ENCODE measurements at places on chromosomes 1 and 21.

- no peak for DNase-seq
These were observed 715.7 kb upstream of the ZP4 start for GRCh38 chr1:238606457-238606856.

- no peak for DNase-seq
These were observed 4.0 kb upstream of the RCAN1 start for GRCh38 chr21:34618941-34619340.

DNA sequence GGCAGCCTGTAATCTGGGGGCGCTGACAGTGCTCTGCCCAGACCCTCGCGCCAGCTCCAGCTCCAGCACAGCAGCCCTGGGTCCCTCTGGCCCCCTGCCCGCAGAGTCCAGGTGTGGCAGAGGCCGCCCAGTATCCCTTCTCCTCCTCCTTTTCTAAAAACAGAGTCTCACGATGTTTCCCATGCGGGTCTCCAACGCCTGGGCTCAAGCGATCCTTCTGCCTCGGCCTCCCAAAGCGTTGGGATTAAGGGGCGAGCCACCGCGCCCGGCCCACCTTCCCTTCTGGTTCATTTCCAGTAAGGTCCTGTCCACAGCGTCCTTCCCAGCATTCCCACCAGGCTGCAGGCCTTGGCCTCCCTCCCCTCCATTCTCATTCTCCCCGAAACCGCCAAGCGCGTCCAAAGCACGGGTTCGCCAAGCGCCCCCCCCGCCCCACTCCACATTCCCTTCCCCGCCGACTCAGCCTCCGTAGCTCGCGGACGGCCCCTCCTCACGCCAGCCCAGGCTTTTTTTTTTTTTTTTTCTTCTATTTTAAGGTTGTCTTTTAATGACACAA, 2.0 kb upstream of the PCBP3 start:
- DNase-seq, result no peak

GRCh38 chr1:37728416-37728815, 36.1 kb downstream of the CDCA8 start:
- DNase-seq, result no peak

DNA sequence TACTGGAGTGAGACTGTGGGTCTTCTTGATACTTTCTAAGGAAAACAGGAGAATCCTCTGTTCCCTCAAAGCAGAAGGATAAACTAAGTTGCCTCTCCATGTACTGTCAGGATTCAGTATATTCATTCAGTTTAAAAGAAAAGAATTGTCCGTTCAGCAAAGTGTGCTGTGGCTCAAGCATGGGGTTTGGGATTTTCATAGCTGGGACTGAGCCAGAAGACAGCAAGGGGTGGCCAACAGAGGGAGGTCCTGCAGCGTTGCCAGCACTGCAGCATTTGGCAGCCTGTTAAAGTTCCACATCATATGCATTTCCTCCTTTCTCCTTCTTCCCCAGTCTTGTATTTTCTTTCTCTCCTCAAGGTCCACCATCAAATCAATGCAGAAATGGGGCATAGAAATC, 75.1 kb downstream of the DTL start:
- peak; percentile 80 for DNase-seq

DNA sequence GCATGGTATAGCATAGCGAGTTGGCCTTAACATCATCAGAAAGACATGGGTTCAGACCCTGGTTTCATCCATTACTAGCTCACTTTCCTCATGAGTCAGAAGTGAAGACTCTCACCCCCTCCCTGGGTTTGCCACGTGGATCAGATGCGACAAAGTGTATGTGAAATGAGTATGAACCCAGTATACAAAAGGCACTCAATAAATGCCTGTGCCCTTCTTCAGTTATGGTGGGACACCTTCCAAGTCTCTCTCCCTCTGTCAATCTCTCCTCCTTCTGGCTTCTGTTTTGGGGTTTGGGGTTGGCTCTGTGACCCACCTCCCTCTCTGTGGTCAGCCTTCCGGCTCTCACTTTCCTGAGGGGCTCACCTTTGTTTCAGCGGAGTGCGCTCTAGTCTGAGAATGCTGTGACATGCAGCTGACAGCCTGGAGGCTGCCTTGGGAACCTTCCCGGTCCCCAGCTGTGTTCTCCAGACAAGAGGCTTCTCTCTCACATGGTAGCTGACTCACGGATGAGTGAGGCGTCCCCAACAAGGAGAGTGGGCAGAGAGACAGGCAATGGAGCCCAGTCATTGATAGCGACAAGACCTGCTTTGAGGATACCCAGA, 155.0 kb upstream of the EDN2 start:
- no peak for DNase-seq

DNA sequence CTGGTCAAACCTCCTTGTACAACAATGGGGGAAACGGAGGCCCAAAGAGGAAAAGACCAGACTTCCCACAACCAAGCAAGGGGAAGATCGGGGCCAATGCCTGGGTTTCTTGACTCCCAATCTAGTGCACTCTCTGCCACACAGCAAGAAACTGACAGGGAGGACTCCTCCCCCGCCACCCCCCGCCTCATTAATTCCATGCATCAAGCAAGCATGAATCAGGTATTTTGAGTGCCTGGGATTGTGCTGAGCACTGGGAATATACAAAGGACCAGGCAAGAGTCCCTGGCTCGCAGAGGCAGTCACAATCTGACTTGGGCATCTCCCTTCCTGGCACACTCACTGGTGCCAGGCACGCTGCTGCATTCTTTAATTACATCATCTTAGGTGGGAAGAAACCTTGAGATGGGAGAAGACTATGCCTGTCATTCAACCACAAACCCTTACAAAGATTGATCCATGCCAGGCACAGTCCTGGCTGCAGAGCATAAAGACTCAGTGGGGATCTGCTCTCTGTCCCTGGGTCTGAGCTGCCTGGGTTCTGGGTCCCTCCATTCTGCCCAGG, 4.4 kb upstream of the KCNC4 start:
- DNase-seq, result no peak

DNA sequence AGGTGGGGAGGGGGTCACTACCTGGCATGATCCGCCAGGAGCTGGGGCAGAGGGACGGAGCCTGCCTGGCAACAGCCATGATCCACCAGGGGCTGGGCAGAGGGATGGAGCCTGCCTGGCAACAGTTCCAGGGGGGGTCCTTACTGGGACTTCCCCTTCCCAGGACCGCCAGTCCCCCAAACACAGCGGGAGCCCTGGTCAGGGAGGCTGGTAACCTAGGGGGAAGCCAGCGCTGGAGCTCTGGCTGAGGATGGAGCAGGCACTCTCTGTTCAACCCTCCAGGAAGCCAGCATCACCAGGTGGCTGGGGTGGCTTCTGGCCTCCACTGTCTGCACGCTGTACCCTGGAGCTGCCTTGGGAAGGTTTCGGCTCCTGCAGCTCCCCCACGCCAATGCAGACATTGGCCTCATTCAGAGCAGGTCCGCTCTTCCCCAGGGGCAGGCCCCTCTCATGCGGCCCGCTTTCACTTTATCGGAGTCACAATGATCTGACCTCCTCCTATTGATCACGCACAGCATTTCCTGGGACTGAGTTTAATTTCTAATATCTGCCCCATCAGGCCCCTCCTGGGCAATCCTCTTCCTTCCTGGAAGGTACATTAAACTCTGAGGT, 68.4 kb upstream of the ABCG1 start:
- no peak for DNase-seq

- DNase-seq, result no peak
These were observed at the start of gene A3GALT2 for GRCh38 chr1:33320619-33321165. Gene A3GALT2 (minus strand): TSS chr1:33321098. CDS start chr1:33321098, 0 bp downstream.

- no peak for DNase-seq
These were observed 9.3 kb downstream of the ZNF672 start for GRCh38 chr1:248847181-248847955.

GRCh38 chr21:23522751-23523150, 2084.5 kb downstream of the MRPL39 start:
- DNase-seq, result no peak

DNA sequence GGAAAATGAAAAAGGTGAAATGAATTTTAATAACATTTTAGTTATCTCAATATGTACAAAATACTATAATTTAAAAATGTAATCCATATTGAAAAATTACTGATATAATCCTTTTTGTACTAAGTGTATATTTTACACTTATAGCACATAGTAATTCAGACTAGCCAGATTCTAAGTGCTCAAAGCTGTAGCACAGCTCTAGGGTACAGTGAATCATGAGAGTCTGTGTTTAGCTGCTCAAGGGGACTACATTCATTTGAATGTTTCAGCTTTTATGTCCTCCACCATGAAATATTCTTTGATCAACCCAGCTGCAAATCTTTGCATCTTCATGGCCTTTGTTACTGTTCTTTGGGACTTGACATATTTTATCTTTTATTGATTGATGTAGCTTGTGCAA, 15.7 kb downstream of the CD53 start:
- no peak for DNase-seq

DNA sequence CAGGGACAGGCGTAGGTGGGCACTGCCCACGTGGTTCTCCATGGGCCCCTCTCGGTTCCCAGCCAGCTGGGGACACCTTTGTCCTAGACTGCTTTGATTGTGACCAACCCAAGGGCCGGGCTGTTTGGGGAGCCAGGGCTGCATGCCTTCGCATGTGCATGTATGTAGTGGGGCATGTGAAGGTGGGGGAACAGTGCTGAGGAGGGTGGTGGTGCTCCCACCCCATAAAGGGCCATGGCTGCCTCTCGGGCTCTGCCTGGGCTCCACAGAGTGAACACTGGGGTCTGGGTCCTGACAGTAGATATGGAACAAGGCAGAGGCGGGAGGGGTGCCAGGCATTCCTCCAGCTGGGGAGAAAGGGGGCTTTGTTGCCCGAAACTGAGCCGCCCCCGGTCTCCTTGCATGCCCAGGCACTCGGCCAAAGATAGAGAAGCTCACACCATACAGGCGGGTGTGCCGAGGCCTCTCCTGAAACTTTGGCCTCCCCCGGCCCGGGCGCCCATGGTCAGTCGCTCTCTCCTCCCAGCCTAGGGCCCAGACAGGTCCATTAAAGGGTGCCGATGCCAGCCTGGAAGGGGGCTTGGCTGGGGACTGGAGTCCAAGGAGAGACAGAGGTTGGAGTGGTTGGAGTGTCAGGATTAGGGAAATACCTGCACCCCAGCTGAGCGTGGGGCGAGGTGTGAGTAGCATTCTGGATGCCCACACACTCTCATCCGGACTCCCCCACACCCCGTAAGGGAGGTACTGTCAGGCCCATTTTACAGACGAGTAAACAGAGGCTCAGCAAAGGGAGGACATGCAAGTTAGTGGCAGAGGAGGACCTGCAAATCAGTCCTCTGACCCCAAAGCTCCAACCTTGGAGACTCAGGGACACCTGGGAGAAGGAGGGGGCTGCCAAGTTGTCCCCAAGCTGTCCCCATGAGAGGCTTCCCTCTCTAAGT, 41.1 kb downstream of the EPHA2 start:
- no peak for DNase-seq

GRCh38 chr1:216660561-216660960, 62.7 kb downstream of the ESRRG start:
- no peak for DNase-seq

DNA sequence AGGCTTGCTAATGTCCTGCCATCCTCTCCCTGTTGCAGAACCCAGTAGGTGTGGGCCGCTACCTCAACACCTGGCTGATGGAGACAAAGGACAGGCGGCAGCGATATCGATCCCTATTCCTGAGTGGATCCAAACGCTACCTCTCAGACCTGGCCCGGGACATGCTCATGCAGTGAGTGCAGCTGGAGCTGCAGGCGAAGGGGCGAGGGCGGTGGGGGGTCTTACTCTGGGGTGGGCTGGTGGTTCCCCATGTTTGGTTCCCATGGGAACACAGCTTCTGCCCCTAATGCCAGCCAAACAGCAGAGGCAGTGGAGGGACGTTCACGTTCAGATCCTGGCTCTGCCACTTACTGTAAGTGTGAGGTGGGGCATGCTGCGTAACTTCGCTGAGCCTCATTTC, 15.8 kb upstream of the TTC22 start:
- DNase-seq, result no peak

GRCh38 chr1:112169517-112169916, 180.0 kb upstream of the KCND3 start:
- no peak for DNase-seq

DNA sequence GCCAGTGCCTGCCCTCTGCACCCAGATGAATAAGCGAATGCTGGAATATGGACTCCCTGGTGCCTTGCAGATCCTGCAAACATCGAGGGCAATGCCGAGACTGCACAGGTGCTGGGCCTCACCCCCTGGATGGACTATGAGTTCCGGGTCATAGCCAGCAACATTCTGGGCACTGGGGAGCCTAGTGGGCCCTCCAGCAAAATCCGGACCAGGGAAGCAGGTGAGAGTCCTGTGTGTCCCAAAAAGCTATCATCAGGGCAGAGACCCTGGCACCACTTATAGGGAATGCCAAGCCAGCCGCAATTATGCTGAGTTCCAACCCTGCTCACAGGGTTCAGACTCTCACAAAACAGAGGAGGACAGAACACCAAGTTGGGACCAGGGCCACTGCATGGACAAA, 17.2 kb downstream of the TMEM81 start:
- DNase-seq, result no peak

GRCh38 chr1:234994436-234995295, 134.0 kb downstream of the TOMM20 start:
- no peak for DNase-seq

DNA sequence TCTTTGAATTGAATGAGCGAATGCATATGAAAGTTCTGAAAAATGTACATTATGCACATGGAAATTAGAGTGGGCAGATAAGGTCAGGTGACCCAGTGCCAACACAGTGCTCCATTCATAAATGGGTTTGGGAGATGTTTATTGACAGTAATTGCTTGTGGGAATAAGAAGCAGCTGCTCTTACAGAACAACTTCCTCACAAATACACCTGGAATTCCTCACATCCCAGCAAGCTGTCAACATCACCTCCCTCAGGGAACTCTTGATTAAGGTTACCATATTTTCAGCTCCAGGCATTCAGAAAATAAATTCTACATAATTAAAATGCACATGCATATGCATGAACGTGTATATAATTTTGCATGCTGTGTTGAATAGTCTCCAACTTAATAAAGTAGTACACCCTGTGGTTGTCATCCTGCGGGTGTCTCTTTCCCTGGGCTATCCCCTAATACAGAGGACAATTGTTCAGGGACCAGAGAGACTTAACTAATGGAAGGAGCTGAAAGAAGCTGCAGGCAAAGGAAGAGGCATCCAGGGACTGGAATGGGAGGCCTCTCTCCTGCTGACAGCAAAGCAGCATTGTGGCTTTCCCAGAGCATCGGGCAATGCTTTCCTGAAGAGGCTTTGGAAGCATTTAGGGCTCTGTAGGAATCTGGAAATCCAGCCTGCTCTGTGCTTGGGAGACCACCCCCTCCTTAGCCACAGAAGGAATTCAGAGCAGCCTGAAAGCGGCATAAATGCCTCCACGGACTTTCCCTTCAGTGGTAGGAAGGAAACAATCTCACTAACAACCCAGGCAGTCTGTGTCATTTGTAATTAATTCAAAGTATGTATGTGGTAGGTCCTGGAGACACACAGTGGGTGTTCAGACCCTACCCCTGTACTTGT, 55.2 kb upstream of the GNG12 start:
- DNase-seq, result no peak

- DNase-seq, result peak; percentile 67
These were observed 30.7 kb upstream of the KIAA1614 start for GRCh38 chr1:180881806-180882509.

- no peak for DNase-seq
These were observed 66.1 kb downstream of the EPS15 start for GRCh38 chr1:51453010-51453409.

- peak; percentile 80 for DNase-seq
These were observed 183.6 kb upstream of the RUNX1 start for GRCh38 chr21:35232545-35233176.
